Stimulated activated CD4-positive, alpha-beta T cell treated with anti-CD3 and anti-CD28 coated beads, Interleukin-12 subunit alpha, Interleukin-12 subunit beta, amount 100 ng/mL, for 48 hours (primary cell): ENCODE measurements at places on chromosomes 4 and X.

- DNase-seq, result no peak
Observed at GRCh38 chr4:160370046-160370445, 1267.2 kb downstream of the RAPGEF2 start.

DNA sequence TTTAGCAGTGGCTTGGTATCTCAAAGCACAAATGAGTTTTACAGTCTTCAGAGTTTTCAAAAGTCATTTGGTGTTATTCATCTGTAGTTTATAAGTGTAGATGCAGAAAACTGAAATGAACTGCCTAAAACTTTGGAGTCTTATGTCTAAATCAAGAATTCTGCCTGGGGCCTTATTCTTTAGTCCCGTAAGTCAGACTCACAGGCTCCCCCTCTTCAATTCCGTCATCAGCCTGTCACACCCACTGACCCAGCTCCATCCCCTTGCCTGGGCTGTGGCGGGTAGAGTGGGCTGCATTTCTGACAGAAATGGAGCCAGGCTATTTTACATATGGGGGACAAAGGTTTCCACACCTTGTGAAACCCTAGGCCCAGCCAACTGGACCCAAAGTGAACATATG is 44.3 kb downstream of the TSPAN5 start:
- no peak for DNase-seq

DNA sequence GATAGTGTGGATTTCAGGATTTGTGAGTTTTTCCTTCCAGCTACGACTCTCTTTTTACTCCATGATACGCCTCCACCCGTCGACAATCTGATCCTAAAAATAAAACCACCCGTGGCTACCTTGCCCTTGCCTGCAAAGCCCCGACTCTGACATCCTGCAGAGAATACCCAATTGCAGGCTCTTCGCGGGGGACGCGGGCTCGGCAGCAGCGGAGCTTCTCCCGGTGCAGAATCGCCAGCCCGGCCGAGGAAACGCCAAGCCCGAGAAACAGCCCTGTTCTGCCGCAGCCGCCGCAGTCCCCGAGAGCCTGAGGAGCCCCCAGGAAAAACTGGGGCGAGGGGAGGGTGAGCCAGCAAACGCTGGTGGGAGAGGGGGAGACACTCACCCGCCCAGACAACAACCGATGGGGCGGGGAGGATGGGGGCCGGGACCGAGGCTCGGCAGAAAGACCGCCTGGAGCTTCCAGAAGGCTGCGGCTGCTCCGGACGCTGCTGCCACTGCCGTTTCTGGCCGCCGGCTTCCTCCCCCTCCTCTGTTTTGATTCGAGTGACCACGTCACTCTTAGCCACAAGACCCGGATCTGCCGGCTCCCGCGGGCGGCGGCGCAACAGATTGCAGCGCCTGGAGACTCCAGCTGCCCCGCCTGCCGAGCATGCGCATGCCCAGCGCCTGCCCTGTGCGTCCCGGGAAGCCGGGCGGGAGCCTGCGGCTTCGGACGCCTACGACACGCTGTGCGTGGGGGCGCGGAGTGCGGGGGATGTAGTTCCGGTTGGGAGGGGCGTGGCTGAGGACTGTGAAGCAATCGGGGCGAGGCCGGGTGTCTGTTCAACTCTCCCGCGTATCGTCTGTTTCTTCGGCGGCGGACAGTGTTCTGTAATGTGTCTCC is at the start of gene SMIM14:
TSS of gene SMIM14 (minus strand) at position 512 of the 886 bp plus-strand sequence. CDS start 33,720 bp downstream, outside the sequence.
- peak; percentile 80 for DNase-seq

GRCh38 chrX:38890963-38891362 is 89.7 kb downstream of the MID1IP1 start:
- no peak for DNase-seq

DNA sequence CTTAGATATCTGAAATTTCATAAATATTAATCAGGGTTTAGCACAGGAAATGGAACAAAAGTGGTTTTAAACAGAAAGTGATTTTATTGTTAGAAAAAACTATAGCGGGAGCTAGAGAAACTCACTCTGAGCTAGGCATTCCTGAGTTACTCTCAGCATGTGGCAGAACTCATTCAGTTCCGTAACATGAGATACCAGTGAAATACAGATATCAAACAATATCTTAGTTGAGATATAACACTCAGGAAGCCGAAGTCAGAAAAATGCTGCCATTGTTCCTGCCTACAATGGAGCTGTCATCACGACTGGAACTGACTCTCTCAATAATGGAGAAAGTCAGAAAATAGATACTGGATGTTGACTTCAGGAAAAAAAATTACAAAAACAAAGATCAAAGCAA is 1428.7 kb downstream of the PCDH18 start:
- no peak for DNase-seq

DNA sequence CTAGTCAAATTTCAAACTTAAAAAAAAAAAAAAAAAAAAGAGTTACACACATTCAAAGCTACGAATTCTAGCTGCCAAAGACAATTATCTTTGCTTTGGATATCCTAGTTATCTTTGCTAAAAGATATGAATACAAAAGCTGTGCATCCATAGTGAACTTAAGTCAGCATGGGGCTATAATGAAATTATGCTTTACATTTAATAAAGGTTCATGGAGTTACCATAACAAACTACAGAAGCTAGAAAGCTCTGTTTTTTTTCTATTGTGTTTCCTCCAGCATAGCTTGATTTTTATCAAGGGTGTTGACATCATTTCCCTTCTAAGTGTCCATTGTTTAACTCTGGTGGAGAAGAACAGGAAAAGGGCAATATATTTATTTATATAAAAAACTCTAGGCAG is 234.1 kb downstream of the ANKRD50 start:
- DNase-seq, result no peak

- no peak for DNase-seq
Observed at GRCh38 chrX:68570598-68570997, 71.7 kb downstream of the YIPF6 start.

GRCh38 chrX:25527156-25527555 is 511.4 kb upstream of the ARX start:
- no peak for DNase-seq

DNA sequence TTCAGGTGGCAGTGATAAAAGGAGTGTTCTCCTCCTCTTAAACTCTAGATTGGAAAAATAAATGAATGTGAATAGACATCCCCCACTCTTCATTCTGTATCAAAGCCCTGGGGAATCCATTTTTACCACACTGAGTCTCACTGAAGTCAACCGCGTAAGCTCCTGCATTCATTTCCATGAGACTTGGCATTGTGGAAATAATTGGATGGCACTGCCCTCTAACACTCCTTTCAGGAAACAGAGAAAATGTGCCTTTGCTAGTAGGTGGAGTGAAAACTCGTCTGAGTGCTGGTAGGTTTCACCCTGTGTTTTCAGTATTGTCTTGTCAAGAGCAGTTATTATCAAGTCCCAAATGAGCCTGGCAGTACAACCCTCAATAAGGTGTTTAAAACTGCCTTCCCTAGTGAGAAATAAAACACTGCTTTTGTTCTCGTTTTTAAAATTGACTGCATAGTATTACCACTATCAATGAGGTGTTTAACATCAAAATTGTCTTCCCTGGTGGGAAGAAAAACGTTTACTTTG is 9.7 kb upstream of the CDKN2AIP start:
- DNase-seq, result no peak

- no peak for DNase-seq
Observed at GRCh38 chr4:147724468-147725201, 7.3 kb upstream of the ARHGAP10 start.

DNA sequence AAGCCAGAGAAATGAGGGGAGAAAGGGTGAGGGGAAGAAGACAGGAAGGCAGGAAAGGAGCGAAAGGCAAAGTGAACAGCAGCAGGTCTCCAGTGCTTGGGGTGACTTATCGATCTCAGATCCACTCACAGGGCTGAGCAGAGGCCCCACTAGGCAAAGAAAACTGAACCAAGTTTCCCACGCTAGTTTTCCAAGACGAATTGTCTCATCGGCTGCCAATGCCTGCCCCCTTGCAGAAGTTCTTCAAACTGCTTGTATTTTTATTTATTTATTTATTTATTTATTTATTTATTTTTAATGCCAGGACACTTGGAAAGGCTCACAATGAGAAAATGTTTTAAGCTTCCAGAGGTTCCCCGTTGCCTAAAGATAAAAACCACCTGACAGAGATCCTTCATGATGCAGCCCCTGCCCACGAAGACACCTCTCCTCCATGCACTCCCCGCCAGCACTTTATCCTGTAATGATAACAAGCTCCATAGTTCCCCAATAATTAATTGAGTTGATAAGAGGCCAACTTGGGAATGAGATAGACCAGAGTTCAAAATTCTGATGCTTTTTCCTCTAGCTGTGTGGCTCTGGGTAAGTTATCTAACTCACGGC is 43.2 kb downstream of the QDPR start:
- no peak for DNase-seq

GRCh38 chr4:20565075-20565721 is 135.1 kb upstream of the PACRGL start:
- DNase-seq, result no peak

- no peak for DNase-seq
Observed at GRCh38 chr4:139735381-139736273, 70.0 kb downstream of the MGST2 start.

DNA sequence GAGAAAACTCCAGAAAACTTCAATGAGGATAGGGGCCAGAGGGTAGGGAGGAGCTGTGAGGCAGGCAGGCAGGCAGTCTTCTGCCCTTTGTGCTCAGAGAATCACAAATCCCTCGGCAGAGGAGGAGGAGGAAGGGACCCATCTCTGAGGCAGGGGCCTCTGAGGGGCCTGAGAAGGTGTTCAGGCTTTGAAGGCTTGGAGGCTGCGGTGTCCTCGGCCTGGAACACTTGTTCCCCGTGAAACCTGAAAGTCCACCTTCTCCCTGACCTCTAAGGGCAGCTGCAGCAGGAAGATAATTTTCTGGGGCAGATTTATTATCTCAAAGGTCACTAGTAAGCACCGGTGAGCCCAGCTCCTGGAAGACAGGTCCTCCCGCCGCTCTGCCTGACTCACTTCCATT is 200.3 kb upstream of the BCOR start:
- DNase-seq, result no peak

DNA sequence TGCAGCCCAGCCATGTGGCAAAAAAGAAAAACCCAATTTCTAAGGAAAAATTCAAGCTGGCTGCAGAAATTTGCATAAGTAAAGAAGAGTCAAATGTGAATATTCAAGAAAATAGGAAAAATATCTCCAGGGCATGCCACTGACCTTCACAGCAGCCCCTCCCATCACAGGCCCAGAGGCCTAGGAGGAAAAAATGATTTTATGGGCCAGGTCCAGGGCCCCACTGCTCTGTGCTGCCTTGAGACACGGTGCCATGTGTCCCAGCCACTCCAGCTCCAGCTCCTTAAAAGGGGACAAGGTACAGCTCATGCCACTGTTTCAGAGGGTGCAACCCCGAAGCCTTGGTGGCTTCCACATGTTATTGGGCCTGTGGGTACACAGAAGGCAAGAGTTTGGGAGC is 182.7 kb upstream of the FGF16 start:
- DNase-seq, result no peak

- DNase-seq, result no peak
Observed at GRCh38 chr4:176443646-176444409, 124.1 kb downstream of the SPCS3 start.
